ENCODE measurements at places on chromosomes 13 and 19. TPM values are rescaled to one million over a fixed set of nuclear protein-coding genes. Genes with fewer than 3 reads are reported as not detected.

IRF3 gene
- 75.4 TPM for polyA plus RNA-seq

UPK1A gene
- polyA plus RNA-seq = 16.5 TPM

KLK2 gene
- polyA plus RNA-seq = 0.39 TPM

PGLYRP2 gene
- polyA plus RNA-seq = not detected

PAK4 gene
- polyA plus RNA-seq = 80.8 TPM

NBEA gene
- polyA plus RNA-seq = 18.0 TPM
